ENCODE measurements at places on chromosomes 11 and 22.

DNA sequence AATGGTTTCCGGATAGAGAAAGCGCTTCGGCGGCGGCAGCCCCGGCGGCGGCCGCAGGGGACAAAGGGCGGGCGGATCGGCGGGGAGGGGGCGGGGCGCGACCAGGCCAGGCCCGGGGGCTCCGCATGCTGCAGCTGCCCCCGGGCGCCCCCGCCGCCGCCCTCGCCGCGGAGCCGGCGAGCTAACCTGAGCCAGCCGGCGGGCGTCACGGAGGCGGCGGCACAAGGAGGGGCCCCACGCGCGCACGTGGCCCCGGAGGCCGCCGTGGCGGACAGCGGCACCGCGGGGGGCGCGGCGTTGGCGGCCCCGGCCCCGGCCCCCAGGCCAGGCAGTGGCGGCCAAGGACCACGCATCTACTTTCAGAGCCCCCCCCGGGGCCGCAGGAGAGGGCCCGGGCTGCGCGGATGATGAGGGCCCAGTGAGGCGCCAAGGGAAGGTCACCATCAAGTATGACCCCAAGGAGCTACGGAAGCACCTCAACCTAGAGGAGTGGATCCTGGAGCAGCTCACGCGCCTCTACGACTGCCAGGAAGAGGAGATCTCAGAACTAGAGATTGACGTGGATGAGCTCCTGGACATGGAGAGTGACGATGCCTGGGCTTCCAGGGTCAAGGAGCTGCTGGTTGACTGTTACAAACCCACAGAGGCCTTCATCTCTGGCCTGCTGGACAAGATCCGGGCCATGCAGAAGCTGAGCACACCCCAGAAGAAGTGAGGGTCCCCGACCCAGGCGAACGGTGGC, 15.7 kb downstream of the PIK3IP1 start:
- no peak overlapping the region for H3K4me3 ChIP-seq
- peak; percentile 6 for ATAC-seq
- H3K4me1 ChIP-seq: no peaks in the 10 kb centered on the region
- peaks cover 85% of the 10 kb centered on the region for H3K36me3 ChIP-seq
- no peaks in the 10 kb centered on the region for H3K27me3 ChIP-seq

GRCh38 chr11:104422324-104422944, 258.5 kb upstream of the PDGFD start:
- no peak overlapping the region for H3K27ac ChIP-seq
- no peaks in the 10 kb centered on the region for H3K27me3 ChIP-seq
- H3K4me3 ChIP-seq: no peak overlapping the region
- no peaks in the 10 kb centered on the region for H3K4me1 ChIP-seq
- no peak for ATAC-seq
- H3K36me3 ChIP-seq: no peaks in the 10 kb centered on the region

DNA sequence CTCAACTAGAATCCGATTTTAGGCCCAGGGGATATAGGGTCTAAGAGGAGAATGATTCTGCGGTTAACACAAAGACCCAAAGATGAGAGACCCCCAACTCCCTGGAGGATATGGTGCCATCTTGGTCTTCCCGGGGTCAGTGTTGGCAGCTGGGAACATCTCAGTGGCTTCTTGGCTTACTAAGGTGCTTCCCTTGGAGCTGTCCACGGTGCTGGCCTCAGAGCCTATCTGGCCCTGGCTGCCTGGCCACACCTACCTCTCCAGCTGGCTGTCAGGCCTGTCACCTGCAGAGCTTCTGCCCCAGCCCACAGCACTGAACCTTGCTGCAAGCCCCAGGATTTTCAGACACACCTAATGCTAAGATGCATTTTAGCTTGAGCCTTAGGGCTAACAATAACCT, 70.7 kb upstream of the THY1 start:
- no peaks in the 10 kb centered on the region for H3K4me1 ChIP-seq
- no peaks in the 10 kb centered on the region for H3K27me3 ChIP-seq

GRCh38 chr11:70495351-70496310, 97.3 kb downstream of the CTTN start:
- peaks cover 13% of the 10 kb centered on the region for H3K36me3 ChIP-seq
- H3K27me3 ChIP-seq: no peaks in the 10 kb centered on the region
- no peak overlapping the region for H3K4me3 ChIP-seq
- no peak overlapping the region for H3K27ac ChIP-seq
- no peak for ATAC-seq

DNA sequence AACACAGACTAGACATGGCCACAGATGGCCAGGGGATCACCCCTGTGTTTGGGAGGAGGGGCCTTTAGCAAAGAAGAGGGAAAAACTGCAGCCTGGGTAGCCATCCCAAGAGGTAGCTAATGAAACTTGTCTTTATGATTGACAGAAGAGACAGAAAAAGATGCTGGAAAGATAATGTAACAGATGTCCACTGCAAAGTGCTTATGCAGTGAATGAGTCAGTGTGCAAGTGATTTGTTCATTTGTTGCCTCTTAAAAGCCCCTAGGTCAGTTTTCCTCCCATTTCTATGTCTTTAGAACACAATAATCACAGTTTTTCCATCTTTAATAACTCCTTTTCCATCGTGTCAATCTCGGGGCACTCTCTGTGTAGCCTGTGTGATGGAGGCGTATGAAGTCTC, 57.2 kb downstream of the INSC start:
- H3K36me3 ChIP-seq: no peaks in the 10 kb centered on the region
- no peak overlapping the region for H3K27ac ChIP-seq
- ATAC-seq: no peak
- no peaks in the 10 kb centered on the region for H3K4me1 ChIP-seq

DNA sequence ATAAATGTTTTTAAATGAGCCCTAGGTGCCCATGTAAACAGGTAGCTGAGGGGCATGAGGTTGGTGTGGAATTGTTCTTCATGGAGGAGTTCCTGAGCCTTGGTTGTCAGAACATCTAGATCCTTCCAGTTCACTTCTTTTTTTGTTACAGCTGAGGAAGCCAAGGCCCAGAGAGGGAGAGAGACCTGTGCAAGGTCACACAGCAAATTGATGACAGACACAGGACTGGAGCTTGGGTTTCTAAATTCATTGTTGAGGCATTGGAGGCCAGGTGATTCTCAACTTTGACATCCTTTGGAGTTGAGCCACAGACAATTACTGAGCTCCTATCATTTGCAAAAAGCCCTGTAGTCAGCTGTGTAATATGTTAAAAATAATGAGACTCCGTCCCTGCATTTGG, 73.1 kb upstream of the CRYBB3 start:
- H3K36me3 ChIP-seq: no peaks in the 10 kb centered on the region
- peaks cover 68% of the 10 kb centered on the region for H3K4me1 ChIP-seq
- H3K27me3 ChIP-seq: no peaks in the 10 kb centered on the region
- H3K27ac ChIP-seq: peak overlapping the region; percentile 7
- H3K4me3 ChIP-seq: no peak overlapping the region

- H3K4me1 ChIP-seq: no peaks in the 10 kb centered on the region
- H3K27ac ChIP-seq: no peak overlapping the region
- H3K36me3 ChIP-seq: no peaks in the 10 kb centered on the region
- H3K4me3 ChIP-seq: no peak overlapping the region
- no peak for ATAC-seq
These were observed 125.6 kb upstream of the CSNK2A3 start for GRCh38 chr11:11478687-11479086.
